ENCODE measurements at places on chromosomes 5 and 9.
A peak's percentile ranks its signal among the peaks of the same experiment; 100 is the strongest.

- DNase-seq = no peak
Measured at GRCh38 chr9:129368444-129368978, 190.4 kb upstream of the IER5L start.

DNA sequence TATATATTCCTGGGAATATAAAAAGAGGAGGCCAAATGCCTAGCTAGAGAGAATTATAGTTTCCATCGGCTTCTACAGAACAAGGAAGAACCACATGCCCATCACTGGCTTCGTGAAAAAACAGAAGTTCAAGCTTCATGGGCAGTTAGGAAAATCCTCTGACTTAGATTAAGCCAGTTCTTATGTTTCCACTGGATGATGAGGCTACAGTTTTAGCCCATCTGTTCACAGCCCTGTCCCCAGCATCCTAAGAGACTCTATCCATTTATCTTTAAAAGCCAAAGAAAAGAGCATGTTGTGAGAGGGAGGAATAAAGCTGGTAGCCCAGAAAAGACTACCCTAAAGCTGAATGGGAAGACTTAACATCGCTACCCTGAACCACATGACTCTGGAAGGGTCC is 285.5 kb upstream of the WWC1 start:
- no peak for DNase-seq

- peak; percentile 78 for DNase-seq
Measured at GRCh38 chr9:34403554-34404380, 27.1 kb upstream of the MYORG start.

DNA sequence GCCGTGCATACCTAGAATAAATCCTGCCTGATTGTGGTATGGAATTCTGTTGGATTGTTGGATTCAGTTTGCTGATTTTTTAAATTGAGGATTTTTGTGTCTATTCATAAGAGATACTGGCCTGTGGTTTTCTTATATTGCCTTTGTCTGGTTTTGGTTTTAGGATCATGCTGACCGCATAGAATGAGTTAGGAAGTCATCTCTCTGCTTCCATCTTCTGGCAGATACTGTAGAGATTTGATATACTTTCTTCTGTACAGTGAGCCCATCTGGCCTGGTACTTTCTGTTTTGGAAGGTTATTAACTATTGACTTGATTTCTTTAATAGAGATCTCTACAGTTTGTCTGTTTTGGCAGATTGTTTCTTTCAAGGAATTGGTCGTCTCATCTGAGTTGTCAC is 14.7 kb downstream of the CEP72 start:
- no peak for DNase-seq

- no peak for DNase-seq
Measured at GRCh38 chr5:140339636-140340035, 6.8 kb downstream of the HBEGF start.

Data from A172 (cell line).